Lung microvascular endothelial cell (primary cell): ENCODE measurements at places on chromosomes 3 and 15. TPM values are rescaled to one million over a fixed set of nuclear protein-coding genes. Genes with fewer than 3 reads are reported as not detected.

Gene KLHL40
- not detected in 2 replicates for total RNA-seq

Gene ACKR4
- total RNA-seq: 0.20 and 1.3 TPM in 2 replicates

Gene PP2D1
- total RNA-seq: not detected in 2 replicates

Gene BUB1B
- total RNA-seq: 3.0 and 10.5 TPM in 2 replicates

Gene LRRC2
- total RNA-seq: under 0.01 TPM in 2 replicates

Gene LRRC31
- not detected in 2 replicates for total RNA-seq

Gene BFSP2
- not detected in 2 replicates for total RNA-seq

Gene LYSMD2
- total RNA-seq: 11.1 and 26.8 TPM in 2 replicates

Gene CHRM5
- 0.20 and 0.22 TPM in 2 replicates for total RNA-seq

Gene ZNF385D
- 0.22 and 1.8 TPM in 2 replicates for total RNA-seq

Gene SH2D7
- total RNA-seq: not detected in 2 replicates
